Activated CD8-positive, alpha-beta memory T cell treated with anti-CD3 and anti-CD28 coated beads, Interleukin-2, amount 50 U/mL, for 4 hours (primary cell): ENCODE measurements at places on chromosomes 5 and 9.

DNA sequence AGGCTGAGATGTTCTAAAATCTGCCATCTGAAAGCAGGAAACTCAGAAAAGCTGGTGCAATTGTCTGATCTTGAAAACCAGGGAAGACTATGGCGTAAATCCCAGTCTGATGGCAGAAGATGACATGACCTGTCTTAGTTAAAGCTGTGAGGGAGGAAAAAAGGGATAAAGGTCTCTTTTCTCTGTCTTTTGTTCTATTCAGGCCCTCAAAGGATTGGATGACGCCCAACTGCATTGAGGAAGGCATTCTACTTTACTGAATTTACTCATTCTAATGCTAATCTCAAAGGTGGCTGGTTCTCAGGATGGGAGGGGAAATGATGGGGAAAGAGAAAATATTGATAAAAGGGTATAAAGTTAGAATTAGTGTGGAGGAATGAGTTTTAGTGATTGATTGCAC, 312.8 kb upstream of the CTNND2 start:
- DNase-seq = no peak

DNA sequence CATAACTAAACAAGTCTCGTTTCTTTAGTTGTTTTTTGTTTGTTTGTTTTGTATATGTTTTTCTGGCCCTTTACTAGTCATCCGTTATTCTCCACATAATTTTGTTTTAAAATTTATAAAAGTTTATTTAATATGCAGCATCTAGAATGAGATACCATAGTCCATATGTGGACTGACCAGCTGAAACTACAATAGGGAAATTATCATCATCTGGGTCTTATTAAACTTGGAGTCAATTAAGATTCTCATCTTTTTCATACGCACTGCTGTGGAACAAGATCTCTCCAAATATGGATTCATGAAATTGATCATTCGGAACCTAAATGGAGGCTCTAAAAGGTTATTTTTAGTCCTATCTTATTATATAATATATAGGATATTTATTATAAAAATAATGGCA, 99.3 kb downstream of the FGF1 start:
- DNase-seq = no peak

GRCh38 chr5:53475320-53475719, 5.1 kb upstream of the FST start:
- no peak for DNase-seq

DNA sequence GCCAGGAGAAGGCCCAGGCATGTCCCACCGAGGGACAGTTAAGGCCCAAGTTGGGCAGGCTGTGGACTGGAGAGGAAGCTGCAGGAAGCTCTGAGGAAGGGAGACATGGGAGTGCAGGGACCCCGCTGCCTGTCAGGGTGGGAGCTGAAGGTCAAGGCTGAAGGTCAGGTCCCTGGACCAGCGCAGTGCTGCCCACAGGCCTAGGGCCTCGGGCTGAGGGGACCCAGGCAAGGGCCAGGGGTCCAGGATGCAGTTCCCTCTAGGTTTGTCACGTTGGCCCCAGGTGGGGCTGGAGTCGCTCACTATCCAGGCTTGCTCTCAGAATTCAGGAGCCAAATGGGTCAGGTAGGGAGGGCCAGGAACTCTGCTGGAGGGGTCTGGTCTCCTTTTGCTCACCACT, 76.7 kb upstream of the STXBP1 start:
- DNase-seq = no peak

- no peak for DNase-seq
Measured at GRCh38 chr5:101346447-101346846, 443.4 kb upstream of the ST8SIA4 start.

GRCh38 chr5:168447808-168448207, 38.5 kb upstream of the RARS1 start:
- DNase-seq = no peak

GRCh38 chr5:150616024-150616470, 24.4 kb upstream of the SYNPO start:
- no peak for DNase-seq

GRCh38 chr9:32380944-32381343, 3.5 kb upstream of the ACO1 start:
- no peak for DNase-seq

DNA sequence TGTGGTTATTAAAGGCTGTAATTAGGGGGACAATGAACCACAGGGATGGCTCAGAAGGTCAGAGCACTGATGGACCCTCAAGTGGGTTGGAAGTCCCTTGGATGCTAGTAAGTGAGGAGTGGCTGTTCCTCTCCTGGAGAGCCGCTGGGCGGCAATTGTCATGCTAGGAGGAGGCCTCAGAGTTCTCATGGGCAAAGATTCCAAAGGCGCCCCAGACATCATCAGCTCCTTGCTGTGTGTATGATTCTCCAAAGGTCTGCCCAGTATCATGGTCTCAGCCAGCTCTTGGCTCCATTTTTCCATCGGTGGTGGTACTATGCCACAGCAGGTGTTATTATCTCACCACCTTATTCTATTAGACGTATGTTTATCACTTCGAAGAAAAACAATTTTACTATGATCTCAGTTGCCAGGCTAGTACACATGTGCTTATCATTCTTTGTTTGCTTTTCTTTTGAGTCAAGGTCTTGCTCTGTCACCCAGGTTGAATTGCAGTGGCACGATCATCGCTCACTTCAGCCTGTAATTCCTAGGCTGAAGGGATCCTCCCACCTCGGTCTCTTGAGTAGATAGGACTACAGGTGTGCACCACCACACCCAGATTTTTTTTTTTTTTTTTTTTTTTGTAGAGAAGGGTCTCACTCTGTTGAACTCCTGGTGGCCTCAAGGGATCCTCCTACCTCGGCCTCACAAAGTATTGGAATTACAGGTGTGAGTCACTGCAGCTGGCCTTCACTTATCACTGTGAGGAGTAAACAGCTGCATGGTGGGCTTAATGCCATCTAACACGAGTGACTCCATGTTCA, 46.8 kb downstream of the EXOSC2 start:
- DNase-seq = no peak

DNA sequence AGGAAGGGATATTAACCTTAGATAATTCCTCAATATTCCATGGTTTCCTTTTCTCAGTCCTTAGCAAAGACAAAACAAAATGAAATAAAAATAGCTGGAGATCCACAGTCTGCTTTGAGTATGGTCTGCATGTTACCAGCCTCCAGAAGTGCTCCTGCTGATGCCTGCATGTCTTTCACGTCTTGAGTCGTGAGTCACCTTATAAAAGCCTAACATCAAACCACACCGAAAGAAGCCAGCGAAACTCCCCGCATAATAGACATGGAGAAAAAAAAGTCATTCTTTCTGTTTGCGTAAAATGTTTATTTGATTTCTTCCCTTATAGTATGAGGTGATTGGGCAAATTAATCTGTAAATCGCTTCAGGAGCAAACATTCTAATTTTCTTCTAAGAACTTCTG, 380.5 kb downstream of the SLCO4C1 start:
- DNase-seq = no peak

DNA sequence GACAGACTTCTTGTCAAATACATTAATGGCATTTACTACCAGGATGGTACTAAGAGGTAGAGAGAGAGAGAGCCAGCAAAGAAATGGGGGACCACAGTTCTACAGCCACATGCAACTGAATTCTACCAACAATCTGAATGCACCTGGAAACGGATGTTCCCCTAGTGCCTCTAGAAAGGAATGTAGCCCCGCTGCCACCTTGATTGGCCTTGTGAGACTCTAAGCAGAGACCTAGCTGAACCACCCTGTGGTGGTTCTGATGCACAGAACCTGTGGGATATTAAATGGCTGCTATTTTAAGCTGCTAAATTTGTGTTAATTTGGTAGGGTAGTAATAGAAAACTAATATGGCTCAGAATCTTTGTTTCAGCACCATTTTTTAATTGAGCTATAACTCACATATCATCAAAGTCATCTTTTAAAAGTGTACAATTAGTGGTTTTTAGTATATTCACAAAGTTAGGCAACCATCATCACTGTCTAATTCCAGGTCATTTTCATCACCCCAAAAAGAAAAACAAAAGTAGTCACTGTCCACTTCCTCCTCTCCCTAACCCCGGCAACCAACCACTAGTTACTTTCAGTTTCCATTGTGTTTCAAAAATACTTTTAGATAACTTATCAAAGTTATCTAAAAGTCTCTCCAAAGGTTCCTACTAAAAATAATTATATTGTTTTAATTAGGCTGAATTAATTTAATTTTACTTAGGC, 51.7 kb downstream of the CPLANE1 start:
- DNase-seq = no peak

DNA sequence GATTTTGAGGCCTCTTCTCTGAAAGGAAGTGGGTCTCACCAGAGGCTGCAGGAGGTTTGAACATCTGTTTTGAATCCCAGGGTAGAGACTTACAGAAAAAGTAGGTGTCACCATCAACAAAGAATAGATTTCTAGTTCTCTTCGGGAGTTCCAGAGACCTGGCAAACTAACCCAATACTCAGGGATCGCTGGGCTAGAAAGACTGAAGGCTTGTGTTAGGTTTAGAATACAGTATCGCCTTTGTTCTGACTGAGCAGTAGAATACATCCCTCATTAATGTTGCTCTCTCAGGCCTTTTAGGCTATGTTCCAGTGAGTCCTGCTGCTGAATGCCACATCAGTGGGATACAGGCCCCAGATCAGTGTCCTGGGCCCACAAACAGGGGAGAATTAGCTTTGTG, 27.2 kb downstream of the RUSC2 start:
- no peak for DNase-seq

- no peak for DNase-seq
Measured at GRCh38 chr9:27408482-27408881, 111.5 kb upstream of the EQTN start.

DNA sequence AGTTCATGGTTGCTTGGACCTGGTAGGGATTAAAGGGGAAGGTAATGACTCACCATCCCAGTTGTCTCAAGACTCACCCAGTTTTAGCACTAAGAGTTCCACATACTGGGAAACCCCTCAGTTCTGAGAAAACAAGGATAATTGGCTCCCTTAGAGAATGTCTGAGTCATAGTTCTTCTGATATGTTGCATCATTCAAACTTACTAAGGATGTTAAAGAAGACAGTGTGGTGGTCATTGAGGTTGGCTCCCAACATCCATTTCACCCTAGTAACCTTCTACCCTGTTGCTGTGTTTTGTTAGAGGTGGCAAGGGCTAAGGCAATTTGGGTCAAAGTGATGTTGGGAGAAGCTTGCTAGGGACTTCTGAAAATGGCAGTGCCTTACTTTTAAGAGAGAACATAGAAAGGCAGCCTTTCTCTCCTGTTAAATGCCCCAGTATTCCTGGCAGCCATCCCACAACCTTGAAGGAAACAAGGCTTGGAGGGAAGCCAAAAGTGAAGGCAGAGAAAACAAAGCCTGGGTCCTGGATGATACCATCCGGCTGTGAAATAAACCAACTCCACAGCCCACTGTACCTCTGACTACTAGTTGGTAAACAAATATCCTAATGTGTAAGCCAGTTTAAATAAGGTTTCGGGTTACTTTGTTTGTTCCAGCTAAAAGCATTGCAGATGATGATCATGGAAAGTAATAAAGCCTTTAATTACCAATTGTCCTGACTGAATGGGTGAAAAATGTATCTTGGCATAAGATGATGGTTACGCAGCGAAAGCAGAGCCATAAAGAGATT, 80.4 kb upstream of the ADAMTSL1 start:
- no peak for DNase-seq

GRCh38 chr5:23740029-23740428, 232.6 kb downstream of the PRDM9 start:
- DNase-seq = no peak

GRCh38 chr5:130908186-130908585, 256.9 kb downstream of the HINT1 start:
- no peak for DNase-seq

DNA sequence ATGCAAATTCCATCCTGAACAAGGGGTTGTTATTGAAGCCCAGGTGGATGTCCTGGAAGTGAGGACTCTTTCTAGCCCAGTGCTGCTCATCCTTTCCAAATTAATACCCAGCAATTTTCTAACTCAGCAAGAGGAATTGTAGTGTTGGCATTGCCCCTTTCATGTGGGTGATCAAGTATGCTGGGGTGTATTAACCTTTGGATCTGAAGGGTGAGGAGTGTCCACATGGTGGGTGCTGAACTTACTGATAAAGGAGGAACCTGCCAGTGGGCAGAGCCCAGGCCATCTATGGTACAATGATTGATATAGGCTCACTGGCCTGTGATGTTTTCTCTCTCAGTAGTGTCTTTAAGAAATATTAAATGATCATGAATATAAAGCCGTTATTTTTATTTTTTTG, 210.1 kb downstream of the NTRK2 start:
- no peak for DNase-seq

DNA sequence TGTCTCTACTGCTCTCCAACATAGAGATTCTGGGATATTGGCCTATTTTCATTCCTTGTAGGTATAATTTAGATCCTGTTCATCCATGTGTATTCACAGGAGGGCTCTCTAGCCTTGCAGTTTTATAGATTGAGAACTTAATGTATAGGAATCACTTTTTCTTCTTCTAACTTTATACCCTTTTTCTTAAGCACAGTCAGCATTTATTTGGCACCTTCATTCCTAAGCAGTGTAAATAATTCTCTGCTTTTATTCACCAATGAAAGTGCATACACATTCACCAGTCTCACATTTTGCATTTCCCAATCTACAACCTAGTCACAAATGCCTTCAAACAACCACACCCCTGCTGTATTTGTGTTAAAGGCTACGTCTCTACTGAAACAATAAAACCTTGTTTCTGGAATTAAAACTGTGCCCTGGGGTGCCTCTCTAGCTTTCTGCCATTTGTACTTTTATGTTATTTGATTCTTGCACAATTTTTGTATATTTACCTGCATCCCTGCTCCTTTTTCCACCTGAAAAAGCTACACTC, 49.3 kb downstream of the NREP start:
- no peak for DNase-seq
